Spleen (tissue), 13 donors: ENCODE measurements at places on chromosomes 2 and 18.
A peak's percentile ranks its signal among the peaks of the same experiment; 100 is the strongest.

DNA sequence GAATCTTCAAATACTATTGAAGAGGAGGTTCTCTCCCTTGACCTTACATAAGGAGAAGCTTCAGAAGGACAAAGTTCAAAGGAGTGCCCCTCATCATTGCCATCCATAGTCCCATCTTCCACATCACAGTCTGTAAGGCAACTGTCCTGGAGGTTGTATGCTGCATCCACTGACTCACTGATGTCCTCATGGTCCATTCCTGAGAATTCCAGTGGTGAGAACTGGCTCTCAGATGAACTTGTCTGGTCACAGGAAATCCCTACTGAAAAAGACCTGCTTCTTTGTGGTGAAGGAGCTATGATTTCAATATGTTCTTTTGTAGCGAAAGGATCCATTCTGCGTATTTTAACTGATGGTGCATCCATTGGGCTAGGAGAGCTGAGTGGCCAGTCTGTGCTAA lies 52.2 kb downstream of the EIF2AK3 start:
- no peak for DNase-seq

GRCh38 chr2:83823229-83823628 lies 635.9 kb downstream of the SUCLG1 start:
- DNase-seq, result peak; percentile 68

DNA sequence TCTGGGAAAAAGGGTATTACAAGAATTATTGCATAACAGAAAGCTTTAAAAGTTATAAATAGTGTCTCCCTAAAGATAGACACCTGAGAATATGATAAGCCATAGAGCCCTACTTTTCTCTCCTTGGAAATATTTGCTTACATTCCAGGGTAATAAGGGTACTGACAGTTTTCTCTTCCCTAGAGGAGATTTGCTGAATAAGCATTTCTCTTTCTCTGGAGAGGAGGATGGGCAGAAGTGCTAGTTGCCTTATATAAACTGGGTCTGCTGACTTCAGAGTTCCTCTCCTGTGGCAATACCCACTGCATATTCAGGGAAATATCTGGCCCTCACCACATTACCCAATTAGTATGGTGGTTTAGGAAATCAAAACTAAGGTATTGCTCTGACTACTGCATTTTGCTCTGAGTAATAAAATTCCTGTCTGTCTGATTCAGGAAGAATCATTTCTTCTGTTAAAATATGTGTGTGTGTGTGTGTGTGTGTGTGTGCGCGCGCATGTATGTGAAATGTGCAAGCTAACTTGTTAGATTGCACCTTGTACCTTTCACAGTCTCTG lies 1391.3 kb downstream of the DSC3 start:
- no peak for DNase-seq

DNA sequence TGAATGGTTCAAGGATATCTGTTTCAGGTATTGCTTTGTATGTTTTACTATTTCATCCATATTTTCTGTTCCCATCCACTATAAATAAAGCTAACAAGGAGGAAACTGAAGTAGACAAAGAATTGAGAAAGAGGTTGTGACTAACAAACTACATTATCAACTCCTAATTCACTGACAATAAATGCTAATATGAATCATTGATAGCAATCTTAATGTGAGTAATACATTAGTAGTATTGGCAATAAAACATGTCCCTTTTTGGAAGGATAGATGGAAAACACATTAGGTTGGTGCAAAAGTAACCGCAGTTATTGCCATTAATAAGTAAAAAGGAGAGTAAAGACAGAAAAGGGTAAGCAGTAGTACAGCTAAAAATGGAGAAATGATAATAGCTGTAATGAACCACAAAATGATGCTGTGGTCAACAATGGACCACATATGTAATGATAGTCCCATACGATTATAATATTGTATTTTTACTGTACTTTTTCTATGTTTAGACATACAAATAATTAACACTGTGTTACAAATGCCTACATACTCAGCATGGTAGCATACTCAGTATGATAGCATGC lies 104.7 kb downstream of the THADA start:
- no peak for DNase-seq

- no peak for DNase-seq
Observed at GRCh38 chr2:70851704-70852103, 16.1 kb upstream of the CD207 start.

DNA sequence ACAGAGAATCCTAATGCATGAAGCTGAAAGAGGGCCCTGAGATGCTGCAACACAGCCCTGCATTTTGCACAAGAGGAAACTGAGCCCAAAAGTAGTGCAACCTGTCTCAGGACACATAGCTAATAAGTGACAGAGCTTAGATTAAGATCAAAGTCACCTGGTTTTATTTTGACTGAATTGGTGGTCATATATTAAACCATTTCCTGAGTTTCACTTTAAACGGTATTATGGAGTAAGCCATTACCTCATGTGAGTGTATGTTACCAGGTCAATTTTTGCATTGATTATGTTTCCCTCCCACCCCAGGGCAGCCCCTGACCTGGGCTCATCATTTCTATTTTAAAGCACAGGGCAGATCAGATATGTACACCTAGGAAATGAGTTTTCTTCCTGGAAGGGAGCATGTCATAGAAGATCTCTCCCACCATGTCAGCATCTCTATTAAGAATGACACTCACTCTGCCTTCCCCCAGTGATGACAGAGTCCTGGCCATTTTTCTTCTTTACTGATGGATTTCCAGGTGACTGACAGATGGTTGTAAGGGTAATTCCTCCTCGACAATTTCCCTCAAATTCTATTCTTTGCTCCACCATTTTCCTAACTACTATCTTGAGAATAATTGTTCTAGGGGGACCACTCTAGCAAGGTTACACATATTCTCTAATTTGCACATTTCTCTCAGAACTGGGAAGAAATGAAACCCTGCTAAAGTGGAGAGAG lies 441.3 kb upstream of the SLC14A2 start:
- DNase-seq, result no peak

- no peak for DNase-seq
Observed at GRCh38 chr18:51039138-51040112, 9.4 kb downstream of the SMAD4 start.

DNA sequence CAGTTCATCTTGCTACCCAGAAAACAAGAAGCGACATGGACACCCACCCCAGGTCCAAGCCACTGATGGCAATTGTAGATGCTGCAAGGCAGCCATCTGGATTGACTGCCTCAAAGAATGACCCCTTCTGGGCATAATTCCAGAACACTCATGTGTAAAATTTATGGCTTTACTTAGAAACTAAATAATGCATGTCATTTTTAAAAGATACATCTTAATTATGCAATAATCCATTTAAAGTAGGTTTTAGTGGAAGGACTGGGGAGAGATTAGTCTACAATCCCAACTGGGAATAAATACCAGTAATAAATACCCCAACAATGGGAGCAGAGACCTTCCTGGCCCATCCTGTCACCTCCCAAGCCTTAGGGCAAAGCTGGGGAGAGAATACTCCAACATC lies 247.7 kb downstream of the SS18 start:
- DNase-seq, result no peak

DNA sequence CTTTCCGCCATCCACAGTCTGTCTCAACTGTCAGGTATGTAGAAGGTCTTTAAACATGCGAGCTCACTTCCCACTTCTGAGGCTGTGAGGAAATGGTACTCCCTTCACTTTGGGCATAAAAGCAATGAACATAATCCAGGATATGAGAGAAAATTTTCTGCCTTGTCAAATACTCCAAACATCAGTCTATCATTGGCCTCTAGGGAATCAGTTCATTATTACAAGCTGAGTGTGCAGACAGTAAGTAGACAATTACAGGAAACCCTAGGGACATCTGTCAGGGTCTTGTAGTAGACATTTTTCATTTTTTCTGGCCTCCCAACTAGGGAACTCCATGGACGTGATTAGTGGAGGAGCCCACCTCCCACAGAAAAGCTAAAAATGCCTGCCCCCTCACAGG lies 13.6 kb upstream of the APCDD1 start:
- no peak for DNase-seq

DNA sequence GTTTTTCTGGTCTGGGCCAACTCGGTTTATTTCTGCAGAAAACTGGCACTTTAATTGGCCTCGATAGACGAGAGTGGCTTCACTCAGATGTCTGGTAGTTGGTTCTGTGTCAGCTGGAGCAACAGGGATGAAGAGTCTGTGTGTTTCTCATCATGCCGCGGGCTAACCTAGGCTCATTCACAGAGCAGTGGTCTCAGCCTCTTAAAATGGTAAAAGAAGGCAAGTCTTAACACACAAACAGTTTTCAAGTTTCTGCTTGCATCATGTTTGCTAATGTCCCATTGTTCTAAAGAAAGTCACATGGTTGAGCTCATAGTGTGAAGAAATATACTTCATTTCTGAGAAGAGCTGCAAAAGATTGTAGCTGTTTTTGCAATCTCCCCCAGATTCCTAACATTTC lies 37.5 kb upstream of the ANXA4 start:
- DNase-seq, result no peak

DNA sequence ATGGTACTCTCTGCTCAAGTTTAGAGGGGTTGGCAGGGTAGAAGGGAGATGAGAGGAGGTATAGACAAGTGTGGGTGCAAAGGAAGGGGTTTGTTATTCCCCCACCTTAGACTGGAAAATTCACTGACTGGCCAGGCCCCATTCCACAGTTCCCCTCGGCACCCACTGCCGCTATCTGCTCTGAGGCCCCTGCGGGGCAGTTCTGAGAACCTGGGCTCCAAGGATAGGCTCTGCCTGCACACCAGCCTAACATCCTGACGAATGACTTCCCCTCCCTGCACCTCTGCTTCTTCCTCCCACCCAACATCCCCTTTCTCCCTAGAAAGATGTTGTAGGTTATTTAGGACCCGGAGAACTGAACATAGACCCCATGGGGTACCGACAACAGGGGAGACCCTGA lies 303.9 kb upstream of the HDAC4 start:
- no peak for DNase-seq

GRCh38 chr2:201471732-201472393 lies 20.3 kb downstream of the STRADB start:
- DNase-seq, result no peak

GRCh38 chr2:60948161-60948560 lies 66.8 kb downstream of the REL start:
- no peak for DNase-seq
